ENCODE measurements at places on chromosomes 3 and 15. TPM values are rescaled to one million over a fixed set of nuclear protein-coding genes. Genes with fewer than 3 reads are reported as not detected.

DNA sequence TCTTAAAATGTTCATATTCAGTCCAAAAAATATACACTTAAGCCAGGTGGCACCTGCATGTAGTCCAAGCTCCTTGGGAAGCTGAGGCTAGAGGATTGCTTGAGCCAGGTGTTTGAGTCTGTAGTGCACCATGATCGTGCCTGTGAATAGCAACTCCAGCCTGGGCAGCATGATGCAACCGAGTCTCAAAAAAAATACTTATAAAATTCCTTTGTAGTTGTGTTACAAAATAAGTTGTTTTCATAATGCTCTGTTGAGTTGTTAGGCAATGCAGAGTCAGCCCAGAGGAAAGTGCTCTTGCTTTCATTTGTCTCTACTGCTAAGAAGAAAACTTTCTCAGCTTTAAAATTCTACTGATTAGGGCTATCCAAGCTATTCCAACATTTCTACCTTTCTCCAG is 442.8 kb upstream of the ARRDC4 start:
- DNase-seq: no peak

DNA sequence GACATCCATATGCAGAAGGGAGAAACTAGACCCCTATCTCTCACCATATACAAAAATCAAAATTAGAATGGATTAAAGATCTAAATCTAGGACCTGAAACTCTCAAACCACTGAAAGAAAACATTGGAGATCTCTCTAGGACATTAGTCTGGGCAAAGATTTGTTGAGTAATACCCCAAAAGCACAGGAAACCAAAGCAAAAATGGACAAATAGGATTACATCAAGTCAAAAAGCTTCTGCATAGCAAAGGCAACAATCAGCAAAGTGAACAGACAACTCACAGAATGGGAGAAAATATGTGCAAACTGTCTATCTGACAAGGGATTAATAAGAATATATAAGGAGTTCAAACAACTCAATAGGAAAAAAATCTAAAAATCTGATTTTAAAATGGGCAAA is 54.8 kb downstream of the MYO9A start:
- DNase-seq: no peak

DNA sequence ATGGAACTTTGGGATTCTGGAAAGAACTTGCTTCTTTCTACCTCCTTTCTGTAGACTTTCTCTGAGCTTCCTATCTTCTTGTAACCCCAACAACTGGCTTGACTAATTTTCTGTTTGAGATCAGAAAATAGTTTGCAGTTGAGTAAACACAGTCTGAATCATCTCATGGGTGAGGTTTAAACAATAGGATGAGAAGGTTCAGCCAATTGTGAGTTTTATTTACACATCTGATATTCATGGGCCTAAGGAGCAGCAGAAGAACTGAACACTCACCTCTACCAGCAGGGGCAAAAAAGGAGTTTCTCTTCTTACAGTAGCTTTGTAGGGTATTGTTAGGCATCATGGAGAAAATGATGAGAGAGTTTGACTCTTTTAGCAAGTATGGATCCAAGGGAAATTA is 54.2 kb downstream of the DTWD1 start:
- DNase-seq: peak; percentile 74

DNA sequence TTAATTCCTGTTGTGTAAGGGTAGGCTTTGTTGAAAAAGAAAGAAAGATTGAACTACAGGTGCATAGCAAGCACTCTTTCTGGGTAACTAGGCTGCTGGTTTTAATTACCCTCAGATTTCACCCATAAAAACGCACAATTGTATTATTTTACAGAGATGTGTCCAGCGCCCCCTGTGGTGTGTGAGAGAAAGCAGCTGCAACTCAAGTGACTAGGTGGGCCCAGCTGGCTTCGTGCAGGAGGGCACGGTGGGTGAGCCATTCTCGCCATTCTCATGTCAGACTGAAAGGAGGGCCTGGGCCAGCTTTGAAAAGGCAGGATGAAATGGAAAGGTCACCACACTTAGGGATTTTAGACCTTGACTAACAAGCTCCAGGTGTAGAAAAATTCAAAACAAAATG is 122.6 kb downstream of the LRIG1 start:
- DNase-seq: no peak

- no peak for DNase-seq
Observed at GRCh38 chr3:72727172-72727571, 121.1 kb downstream of the SHQ1 start.

- DNase-seq: peak; percentile 60
Observed at GRCh38 chr3:63967675-63968611, 55.4 kb downstream of the PSMD6 start.

- no peak for DNase-seq
Observed at GRCh38 chr3:183958775-183959174, 58.9 kb downstream of the ABCC5 start.

- no peak for DNase-seq
Observed at GRCh38 chr3:36434687-36435426, 54.6 kb downstream of the STAC start.

- no peak for DNase-seq
Observed at GRCh38 chr3:157040456-157040855, 119.5 kb downstream of the CCNL1 start.

- DNase-seq: peak; percentile 37
Observed at GRCh38 chr3:53744351-53744750, 101.9 kb downstream of the CHDH start.

GRCh38 chr15:68593828-68594532 is 15.2 kb downstream of the CORO2B start:
- DNase-seq: no peak

DNA sequence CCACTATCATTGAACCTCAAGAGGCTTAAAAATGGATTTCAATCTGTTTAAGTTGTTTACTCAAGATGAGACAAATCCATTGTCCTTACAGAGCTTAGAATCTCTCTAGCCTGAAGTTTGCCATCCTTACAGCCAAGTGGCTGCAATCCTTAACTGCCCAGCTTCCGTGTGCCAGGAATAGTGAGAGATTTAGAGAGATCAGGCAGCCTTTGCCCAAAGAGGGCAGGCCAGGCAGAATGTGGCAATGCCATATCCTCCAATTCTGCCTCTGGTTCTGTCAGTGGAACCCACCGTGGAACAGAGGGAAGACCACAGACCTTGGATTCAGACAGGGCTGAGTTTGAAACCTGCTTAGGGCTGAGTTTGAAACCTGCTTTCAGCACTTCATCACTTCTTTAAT is 374.3 kb downstream of the VPS13C start:
- DNase-seq: no peak

DNA sequence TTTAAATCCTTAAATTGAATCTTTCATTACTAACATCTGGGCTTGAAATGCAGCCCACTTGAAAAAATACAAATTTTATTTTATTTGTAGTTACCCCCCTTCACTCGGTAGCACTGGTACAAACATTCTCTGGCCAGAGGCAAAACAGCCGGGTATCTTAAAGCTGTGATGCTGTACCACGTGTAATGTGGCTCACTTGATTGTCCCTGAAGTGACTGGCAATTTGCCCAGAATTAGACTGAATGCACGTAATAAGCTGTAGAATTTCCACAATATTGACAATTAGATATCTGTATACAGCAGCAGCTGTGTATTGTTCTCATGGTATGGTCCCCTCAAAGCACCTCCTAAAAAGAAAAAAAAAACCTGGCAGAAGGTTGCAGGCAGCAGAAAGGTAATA is 192.8 kb upstream of the TBC1D5 start:
- no peak for DNase-seq

- DNase-seq: no peak
Observed at GRCh38 chr15:77616072-77616471, 16.6 kb downstream of the LINGO1 start.

GRCh38 chr3:178967177-178967532 is 104.5 kb downstream of the ZMAT3 start:
- DNase-seq: no peak

DNA sequence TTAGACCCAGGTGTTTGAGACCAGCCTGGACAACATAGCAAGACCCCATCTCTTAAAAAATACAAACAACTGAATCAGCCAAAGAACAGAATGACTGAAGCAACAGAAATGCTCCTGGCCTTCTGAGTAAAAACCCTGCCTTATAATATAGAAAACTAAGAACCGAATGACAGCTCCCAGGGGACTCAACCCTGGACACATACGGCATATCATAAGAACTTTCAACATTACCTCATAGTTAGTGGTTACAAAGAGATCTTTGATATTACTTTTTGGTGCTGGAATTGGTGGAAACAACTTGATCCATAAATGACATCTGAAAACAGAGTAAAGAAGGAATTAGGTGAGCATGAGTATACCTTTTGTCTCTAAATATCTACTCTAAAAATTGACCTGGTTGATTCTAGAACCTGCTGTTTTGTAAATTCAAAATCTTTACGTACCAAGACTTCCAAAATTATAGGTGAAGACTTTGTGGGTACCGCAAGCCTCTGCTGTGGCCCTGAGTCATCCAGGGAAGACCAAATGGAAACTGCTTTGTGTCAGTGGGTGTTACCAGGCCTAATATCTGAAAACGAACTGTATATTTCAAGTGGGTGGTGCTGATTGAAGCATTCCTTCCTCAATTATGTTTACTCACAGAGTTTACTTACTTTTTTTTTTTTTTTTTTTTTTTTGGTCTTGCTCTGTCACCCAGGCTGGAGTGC is 35.5 kb downstream of the IL5RA start:
- DNase-seq: no peak

- DNase-seq: no peak
Observed at GRCh38 chr3:173599673-173600072, 202.1 kb downstream of the NLGN1 start.

DNA sequence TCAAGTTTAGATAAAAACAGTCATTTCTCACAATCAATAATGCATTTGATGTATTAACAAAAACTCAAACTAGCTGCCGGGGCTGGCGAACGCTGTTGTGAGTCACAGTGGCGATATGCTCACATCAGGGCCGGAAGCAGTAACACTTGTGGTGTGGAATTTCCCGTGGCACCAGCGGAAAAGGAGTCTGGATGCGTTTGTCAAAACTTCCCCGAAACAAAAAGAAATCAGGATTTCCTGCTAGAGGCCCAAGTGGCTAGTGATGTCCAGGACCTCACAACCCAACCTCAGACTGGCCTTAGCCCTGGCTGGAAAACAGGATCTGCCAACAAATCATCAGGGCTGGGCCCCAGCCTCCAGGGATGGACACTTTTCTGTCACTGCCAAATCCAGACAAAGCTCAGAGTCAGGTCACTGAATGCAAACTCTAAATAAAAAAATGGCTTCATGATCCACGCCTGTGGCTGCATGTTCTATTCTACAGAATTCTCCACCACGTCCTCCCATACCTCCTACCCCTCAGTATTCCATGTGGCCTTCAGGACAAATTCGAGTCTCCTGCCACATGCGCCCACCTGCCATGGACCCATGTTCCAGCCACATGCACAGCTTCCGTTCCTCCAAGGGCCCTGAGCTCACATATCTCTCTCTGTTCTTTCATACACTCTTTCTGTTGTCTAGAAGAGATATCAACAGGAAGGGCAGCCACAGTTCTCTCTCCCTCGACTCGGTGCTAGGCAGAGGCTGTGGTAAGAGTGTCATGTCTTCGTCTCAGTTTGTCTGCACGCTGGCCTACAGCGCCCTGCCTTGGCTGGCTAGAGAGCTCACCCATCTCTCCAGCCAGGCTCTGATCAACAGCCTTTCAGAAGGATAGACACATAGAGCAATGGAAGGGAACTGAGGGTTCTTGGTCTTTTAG is 35.4 kb downstream of the EHD4 start:
- no peak for DNase-seq

DNA sequence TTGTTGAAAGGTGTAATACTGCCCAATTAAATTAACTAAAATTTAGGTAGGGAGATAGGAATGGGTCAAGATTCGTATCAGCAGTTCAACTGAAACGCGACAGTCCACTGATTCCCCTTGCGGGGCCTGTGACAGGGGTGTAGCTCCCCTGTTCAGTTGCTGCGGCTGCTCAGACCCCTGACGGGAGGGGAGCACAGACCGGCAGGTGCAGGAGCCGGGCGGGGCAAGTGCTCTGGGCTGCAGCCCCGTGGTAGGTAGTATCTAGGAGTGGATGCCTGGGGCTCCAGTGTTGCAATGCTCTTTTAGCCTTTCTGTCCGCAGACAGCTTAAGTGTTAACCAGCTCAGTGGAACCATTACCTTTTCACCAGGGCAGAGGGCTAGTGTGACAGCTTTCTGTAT is 164.9 kb downstream of the ROBO2 start:
- DNase-seq: no peak

DNA sequence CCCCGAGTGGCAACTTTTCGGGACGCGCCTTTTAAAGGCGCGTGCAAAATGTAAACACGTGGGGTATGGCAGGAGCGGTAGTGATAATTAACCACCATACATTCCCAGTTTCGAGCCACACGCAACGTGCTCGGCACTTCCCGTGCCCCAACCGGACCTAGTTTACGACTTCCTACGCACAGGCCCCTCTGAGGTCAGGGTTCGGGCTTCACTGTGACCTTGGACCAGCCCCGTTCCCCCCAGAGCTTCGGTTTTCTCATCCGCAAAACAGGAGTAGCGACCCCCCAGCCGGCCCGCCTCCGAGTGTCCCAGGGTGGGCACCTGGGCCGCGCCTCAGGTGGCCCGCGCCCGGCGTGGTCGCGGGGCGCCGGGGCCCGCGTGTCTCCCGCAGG is 451 bp downstream of the CHCHD4 start:
- DNase-seq: peak; percentile 67

GRCh38 chr3:118146658-118147375 is 887.8 kb downstream of the IGSF11 start:
- DNase-seq: no peak

DNA sequence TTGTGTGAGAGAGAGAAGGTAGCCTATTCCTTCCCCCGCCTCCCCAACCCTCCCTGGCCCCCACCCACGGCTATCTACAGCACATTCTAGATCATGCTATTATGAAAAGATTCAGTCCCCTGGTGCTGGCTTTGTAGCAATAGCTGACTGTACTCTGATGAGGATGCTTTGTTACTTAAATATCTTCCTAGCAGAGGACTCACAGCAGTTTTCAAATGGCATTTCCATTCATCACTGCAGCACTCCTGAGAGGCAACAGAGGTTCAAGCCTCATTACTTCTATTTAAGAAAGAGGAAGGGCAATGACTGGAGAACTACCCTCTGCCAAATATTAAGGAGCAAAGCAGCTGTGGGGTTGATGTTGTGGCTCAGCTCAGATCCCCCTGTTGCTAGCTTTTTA is 61.0 kb downstream of the LRRN1 start:
- no peak for DNase-seq

GRCh38 chr3:37126856-37127255 is 47.5 kb downstream of the LRRFIP2 start:
- DNase-seq: no peak

Gene CCDC50
- total RNA-seq: 67.0 TPM

Gene SCAMP5
- 0.56 TPM for total RNA-seq

Gene ZNF662
- total RNA-seq: 1.1 TPM

Gene TKT
- total RNA-seq: 138 TPM

Gene SLC9C1
- total RNA-seq: not detected

Gene EXD1
- not detected for total RNA-seq

Gene ACY1
- total RNA-seq: 44.5 TPM

Gene PLA2G4D
- not detected for total RNA-seq

Gene MKRN3
- 10.1 TPM for total RNA-seq

Gene TM6SF1
- total RNA-seq: 0.48 TPM

Gene C3orf85
- total RNA-seq: not detected

Data from myocyte (in vitro differentiated cells).